ENCODE measurements at places on chromosomes 3 and 15. TPM values are rescaled to one million over a fixed set of nuclear protein-coding genes. Genes with fewer than 3 reads are reported as not detected.

DNA sequence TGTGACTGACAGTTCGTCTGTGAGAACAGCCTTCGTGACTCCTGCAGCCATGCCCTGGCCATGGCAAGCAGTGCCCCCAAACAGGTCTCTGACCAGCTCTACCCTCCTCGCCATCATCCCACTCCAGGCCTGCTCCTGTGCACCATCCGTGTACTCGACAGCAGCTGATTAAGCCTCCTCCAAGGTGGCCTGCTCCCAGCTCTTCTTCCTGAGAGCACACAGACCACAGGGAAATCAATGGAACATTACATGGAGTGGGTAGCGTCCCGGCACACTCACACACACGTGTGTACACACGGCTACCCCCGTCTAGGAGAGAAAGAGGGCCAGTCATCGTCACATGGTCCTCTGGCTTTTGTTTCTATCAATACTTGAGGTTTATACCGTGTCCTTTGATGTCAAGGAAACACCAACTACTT is 21.1 kb downstream of the ANXA2 start:
- H3K36me3 ChIP-seq, result peaks cover 42% of the 10 kb centered on the region
- H3K4me3 ChIP-seq, result no peak overlapping the region
- no peaks in the 10 kb centered on the region for H3K27me3 ChIP-seq

GRCh38 chr3:133472889-133473288 is 73.0 kb downstream of the BFSP2 start:
- H3K4me3 ChIP-seq, result no peak overlapping the region
- DNase-seq, result no peak
- peaks cover 13% of the 10 kb centered on the region for H3K4me1 ChIP-seq
- no peak overlapping the region for H3K27ac ChIP-seq

DNA sequence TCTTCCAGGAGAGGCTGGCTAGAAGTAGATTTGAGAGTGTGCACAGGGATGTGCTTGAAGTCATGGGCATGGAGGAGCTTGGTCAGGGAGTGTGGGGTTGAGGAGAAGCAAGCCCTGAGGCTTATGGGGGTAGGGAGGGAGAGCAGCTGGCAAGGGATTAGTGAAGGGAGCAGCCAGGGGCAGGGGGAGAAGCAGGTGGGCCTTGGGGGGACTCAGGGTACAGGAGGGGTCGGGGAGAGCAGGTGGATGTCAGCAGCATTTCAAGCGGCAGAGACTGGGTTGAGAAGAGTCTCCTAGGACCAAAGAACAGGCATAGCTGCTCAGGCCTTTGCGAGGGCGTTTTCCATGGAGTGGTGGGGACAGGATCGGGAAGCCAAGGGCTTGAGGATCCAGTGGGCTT is 3.4 kb upstream of the LMAN1L start:
- H3K36me3 ChIP-seq, result peaks cover under 1% of the 10 kb centered on the region
- DNase-seq, result no peak
- H3K27me3 ChIP-seq, result peaks cover 3% of the 10 kb centered on the region
- no peaks in the 10 kb centered on the region for H3K4me1 ChIP-seq
- no peak overlapping the region for H3K4me3 ChIP-seq

GRCh38 chr15:55789066-55789660 is 46.2 kb upstream of the PRTG start:
- DNase-seq, result no peak
- H3K4me1 ChIP-seq, result peaks cover 8% of the 10 kb centered on the region
- no peak overlapping the region for H3K27ac ChIP-seq
- H3K27me3 ChIP-seq, result peaks cover 2% of the 10 kb centered on the region

The CCDC12 gene
- total RNA-seq, result 15.2 TPM

GRCh38 chr3:177185035-177185574 is 12.2 kb downstream of the TBL1XR1 start:
- no peak overlapping the region for H3K4me3 ChIP-seq
- H3K27ac ChIP-seq, result no peak overlapping the region
- no peak for DNase-seq
- H3K4me1 ChIP-seq, result peaks cover 6% of the 10 kb centered on the region

DNA sequence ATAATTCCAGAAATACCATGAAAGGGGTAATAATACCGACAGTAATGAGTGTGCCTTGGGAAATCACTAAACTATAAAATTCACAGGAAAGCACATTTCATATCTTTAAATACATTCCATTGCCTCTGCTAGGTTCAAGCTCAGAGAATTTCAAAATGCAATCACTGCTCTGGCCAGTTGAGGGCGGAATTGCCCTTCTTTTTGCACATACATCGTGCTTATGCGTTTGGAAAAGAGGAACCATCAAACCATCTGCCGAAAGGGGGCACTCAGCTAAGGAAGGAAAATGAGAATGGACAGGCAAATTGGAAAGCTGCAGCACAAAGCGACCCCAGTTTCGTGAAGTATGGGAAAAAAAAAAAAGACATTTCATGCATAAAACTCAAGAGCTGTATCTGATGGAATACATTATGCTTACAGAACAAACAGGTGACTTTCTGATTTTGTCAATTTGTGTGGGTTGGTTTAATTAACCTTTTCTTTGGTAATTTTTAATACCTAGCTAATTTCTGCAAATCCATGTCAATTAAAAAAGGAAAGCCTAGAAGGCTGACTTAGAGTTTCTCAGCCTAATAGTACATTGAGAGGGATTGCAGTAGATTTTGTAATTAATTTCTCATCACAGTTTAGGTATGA is 61.4 kb downstream of the TUSC7 start:
- no peaks in the 10 kb centered on the region for H3K4me1 ChIP-seq
- H3K4me3 ChIP-seq, result no peak overlapping the region
- peak; percentile 80 for DNase-seq
- no peaks in the 10 kb centered on the region for H3K27me3 ChIP-seq
- no peak overlapping the region for H3K27ac ChIP-seq
- H3K36me3 ChIP-seq, result no peaks in the 10 kb centered on the region

The SLC6A11 gene
- not detected for total RNA-seq

- peak; percentile 83 for DNase-seq
- peak overlapping the region; percentile 33 for H3K27ac ChIP-seq
- H3K4me1 ChIP-seq, result peaks cover 2% of the 10 kb centered on the region
Observed at GRCh38 chr3:99669879-99670555, 31.6 kb downstream of the COL8A1 start.

DNA sequence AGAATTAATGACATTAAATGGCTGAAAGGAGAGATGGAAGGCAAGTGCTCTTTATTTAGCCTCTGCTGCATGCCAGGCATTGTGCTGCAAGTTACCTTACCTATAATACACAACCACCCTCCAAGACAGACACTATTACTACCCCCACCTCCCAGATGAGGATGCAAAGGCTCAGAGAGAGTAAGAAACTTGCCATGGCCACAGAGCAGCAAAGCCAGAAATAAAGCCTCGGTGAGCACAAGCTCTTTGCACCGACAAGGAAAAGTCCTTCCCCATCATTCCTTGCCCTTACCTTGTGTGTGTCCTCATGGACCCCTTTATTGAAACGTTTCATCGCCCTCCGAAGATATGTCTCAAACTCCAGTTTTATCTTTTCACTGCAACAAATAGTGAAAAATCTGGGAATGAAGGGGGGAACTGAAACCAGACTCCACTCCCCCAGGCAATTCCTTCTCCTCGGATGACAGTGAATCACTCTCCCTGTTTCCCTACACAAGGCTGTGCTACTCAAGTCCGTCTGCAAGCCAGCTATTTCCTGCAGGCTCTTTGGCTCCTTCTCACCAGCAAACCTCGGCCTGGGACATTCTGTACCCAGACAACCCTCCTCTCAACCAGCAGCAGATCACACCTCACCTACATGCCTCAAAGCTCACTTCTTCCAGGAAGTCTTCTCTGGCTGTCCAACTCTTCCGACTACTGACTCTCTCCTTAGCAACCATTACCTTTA is 11.4 kb downstream of the XPC start:
- peak; percentile 26 for DNase-seq
- no peak overlapping the region for H3K4me3 ChIP-seq
- H3K27me3 ChIP-seq, result no peaks in the 10 kb centered on the region
- H3K27ac ChIP-seq, result no peak overlapping the region

The CAMKV gene
- not detected for total RNA-seq

DNA sequence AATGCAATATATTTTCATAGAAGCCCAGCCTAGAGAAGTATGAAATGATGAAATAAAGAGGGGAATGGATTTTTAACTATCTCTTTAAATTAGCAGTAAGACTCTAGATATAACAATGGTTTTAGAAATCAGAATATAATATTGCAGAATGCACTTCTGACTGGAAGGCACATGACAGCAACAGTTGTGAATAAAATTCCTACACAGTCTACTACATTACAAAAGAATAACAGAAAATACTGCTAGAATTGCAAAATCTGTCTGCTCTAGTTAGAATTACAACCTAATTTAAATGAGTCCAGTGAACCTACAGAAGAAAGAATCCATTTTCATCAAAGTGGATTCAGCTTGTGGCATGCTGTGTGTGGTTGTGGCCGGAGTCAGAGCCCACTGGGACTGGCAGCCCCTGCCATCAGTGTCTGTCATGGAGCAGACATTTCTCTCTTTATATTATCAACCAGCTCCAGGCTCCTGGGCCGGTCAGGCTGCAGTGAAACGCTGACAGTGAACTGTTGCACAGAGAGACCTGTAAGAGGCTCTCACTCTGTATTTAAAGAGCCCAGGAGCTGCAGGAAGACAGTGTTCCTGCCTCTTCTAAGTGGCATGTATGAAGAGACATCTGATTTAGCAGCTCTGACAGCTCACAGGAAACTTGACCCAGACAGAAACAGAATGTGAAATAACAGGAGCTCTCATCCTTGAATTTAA is 1523.8 kb upstream of the CADM2 start:
- H3K36me3 ChIP-seq, result no peaks in the 10 kb centered on the region
- H3K4me3 ChIP-seq, result no peak overlapping the region
- H3K27ac ChIP-seq, result no peak overlapping the region
- DNase-seq, result no peak
- H3K27me3 ChIP-seq, result no peaks in the 10 kb centered on the region

The PFN2 gene
- total RNA-seq, result 256 TPM

GRCh38 chr3:190435618-190436017 is 14.1 kb downstream of the TMEM207 start:
- H3K27ac ChIP-seq, result no peak overlapping the region
- H3K4me3 ChIP-seq, result no peak overlapping the region
- H3K36me3 ChIP-seq, result no peaks in the 10 kb centered on the region

The PP2D1 gene
- not detected for total RNA-seq

- peak overlapping the region; percentile 0 for H3K27ac ChIP-seq
- peaks cover 9% of the 10 kb centered on the region for H3K4me1 ChIP-seq
- no peaks in the 10 kb centered on the region for H3K36me3 ChIP-seq
- no peak overlapping the region for H3K4me3 ChIP-seq
- no peaks in the 10 kb centered on the region for H3K27me3 ChIP-seq
Observed at GRCh38 chr15:25775317-25775912, 87.7 kb downstream of the ATP10A start.

GRCh38 chr15:37166402-37166801 is 66.1 kb upstream of the MEIS2 start:
- DNase-seq, result no peak
- no peaks in the 10 kb centered on the region for H3K27me3 ChIP-seq
- no peaks in the 10 kb centered on the region for H3K36me3 ChIP-seq
- H3K27ac ChIP-seq, result no peak overlapping the region
- H3K4me1 ChIP-seq, result no peaks in the 10 kb centered on the region

The ALPK3 gene
- under 0.01 TPM for total RNA-seq

DNA sequence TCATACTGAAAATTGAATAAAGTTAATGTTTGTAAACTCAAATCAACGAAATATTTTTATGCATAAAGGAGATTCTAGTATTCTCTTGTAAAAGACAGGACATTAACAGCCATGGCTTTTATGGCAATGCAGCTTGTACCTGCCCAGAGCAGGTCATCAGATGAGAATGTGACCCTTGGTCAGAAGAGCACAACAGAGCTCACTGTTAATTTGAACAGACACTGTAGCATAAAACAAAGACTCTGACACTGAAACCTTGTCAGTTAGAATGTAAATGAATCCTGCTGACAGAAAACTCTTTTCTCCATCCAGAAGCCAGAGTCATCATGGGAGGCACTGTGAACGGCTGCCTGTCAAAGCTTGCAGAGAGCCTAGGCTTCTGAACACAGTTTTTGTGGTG is 410.6 kb downstream of the RAP2B start:
- H3K27me3 ChIP-seq, result peaks cover 2% of the 10 kb centered on the region
- H3K4me3 ChIP-seq, result no peak overlapping the region
- DNase-seq, result no peak
- no peak overlapping the region for H3K27ac ChIP-seq

DNA sequence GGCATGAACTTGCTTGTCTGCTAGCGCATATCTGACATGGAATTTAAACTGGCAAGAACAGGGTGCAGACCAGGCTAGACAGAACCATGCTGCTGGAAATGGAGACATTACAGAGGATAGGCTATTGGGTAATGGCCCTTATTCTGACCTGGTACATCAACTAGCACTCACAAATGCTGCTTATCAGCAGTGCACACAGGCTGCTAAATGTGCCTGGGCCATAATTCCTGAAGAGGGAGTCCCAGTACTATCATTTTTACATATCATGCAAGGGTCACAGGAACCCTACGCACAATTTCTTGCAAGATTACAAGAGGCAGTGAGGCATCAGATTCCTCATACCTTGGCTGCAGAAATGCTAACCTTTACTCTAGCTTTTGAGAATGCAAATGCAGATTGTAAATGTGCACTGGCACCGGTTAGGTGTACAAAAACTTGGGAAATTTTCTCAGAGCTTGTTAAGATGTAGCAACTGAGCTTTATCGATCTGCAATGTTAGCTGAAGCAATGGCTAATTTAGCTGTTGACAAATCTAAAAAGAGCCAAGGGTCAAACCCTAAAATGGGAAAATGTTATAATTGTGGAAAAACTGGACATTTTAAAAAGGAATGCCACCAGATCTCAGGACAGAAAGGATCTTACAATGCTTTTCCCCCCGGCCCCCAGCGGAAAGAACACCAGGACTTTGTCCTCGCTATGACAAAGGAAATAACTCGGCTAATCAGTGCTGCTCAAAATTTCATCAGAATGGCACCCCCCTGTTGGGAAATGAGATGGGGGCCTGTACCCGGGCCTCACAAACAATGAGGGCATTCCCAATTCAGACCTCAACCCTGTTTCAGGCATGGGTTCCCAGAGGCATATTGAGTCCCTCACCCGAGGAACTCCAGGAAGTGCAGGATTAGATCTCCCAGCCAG is 21.1 kb downstream of the CCRL2 start:
- H3K4me3 ChIP-seq, result no peak overlapping the region
- no peak overlapping the region for H3K27ac ChIP-seq
- no peaks in the 10 kb centered on the region for H3K36me3 ChIP-seq
- DNase-seq, result no peak
- H3K4me1 ChIP-seq, result no peaks in the 10 kb centered on the region
- peaks cover 9% of the 10 kb centered on the region for H3K27me3 ChIP-seq

- DNase-seq, result no peak
- no peaks in the 10 kb centered on the region for H3K4me1 ChIP-seq
- no peak overlapping the region for H3K4me3 ChIP-seq
- no peak overlapping the region for H3K27ac ChIP-seq
- no peaks in the 10 kb centered on the region for H3K27me3 ChIP-seq
- no peaks in the 10 kb centered on the region for H3K36me3 ChIP-seq
Observed at GRCh38 chr3:134993011-134993410, 198.0 kb downstream of the EPHB1 start.

The KBTBD13 gene
- total RNA-seq, result not detected

The ATP10A gene
- total RNA-seq, result 12.8 TPM

The GABRG3 gene
- not detected for total RNA-seq

All from IMR-90 (cell line).